ENCODE measurements at places on chromosomes 5 and 9.
A peak's percentile ranks its signal among the peaks of the same experiment; 100 is the strongest.

- peak; percentile 37 for DNase-seq
These were observed 162.0 kb downstream of the C9orf50 start for GRCh38 chr9:129458663-129459546.

DNA sequence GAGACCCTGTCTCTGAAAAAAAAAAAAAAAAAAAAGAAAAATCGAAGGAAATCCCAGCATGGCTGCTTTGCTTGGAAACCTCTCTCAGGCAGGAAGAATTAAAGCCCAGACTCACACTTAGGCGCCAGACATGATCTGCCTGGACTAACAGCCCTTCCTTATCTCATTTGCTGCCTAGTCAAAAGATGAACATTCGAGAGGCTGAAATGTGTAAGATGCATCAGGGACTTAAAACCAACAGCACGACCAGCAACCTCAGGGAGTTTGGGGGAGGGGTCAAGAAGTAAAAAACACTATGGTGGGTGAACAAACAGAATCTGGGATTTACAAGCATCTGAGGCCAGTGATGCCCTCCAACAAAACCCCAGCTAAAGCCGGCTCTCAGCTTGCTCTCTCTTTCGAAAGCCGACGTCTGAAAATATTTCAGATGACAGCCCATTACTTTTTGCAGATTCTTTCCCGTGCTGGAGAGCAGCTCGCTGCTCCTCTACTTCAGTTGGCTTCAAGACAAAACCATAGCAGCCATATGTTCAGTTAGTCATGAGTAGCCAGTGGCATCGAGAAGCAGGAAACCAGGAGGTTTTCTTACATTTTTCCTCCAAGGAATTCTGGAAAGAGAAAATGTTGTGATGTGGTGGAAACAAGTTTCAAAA, 249.9 kb downstream of the MARCHF11 start:
- DNase-seq = no peak

DNA sequence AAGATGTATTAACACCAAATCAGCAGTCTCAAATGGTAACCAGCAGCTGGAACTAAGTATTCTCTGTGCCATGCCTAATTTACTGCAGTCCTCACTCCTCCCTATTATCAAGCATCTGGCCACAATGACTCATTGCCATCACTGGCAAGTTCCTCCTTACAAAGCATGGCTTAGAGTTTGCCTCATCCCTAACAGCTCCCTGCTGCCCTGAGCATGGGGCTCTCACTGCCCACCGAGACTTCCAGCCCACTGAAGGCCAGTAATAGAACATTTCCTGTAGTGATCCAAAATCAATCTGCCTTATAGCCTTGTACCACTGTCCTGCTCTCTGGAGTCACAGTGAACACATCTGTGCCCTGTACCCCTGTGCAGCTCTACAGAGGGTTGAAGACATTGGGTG, 211.9 kb upstream of the TRIM32 start:
- DNase-seq = no peak

GRCh38 chr5:121090822-121091221, 626.7 kb downstream of the PRR16 start:
- DNase-seq = no peak

GRCh38 chr9:34046784-34047379, 1.8 kb downstream of the UBAP2 start:
- DNase-seq = peak; percentile 22

DNA sequence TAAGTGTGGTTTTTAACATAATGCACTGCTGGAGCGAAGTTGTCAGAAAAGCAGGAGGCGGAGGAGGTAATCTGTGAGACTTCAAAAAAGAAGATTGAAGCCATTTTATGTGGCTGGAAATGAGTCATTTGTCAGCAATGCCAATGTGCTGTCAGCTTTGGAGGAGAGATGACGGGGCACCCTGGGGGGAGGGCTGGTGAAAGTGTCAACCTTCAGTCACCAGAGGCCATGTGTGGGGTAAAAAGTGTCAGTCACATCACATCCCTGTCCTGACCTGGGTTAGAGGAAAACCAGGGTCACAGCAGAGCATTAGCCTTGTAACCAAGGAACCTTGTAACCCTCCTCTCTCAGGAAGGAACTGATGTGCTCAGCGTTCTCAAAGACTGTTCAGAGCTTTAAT, 59.1 kb downstream of the TLR4 start:
- no peak for DNase-seq

DNA sequence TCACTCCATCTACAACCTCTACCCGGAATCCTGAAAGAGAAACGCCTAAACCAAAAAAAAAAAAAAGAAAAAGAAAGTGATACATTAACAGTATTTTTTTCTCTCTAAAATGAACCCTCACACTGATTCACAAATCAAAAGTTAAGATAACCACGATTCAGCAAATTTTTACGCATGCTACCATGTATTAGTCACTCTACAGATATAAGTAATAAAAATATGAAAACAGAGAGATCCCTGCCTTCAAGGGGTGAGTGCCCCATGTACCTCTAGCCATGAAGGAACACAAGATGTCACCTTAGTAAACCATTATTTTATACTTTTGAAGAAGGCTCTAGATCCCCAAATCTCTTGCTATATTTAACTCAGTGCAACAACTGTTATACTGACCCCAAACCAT, 33.4 kb downstream of the CEMIP2 start:
- DNase-seq = no peak

DNA sequence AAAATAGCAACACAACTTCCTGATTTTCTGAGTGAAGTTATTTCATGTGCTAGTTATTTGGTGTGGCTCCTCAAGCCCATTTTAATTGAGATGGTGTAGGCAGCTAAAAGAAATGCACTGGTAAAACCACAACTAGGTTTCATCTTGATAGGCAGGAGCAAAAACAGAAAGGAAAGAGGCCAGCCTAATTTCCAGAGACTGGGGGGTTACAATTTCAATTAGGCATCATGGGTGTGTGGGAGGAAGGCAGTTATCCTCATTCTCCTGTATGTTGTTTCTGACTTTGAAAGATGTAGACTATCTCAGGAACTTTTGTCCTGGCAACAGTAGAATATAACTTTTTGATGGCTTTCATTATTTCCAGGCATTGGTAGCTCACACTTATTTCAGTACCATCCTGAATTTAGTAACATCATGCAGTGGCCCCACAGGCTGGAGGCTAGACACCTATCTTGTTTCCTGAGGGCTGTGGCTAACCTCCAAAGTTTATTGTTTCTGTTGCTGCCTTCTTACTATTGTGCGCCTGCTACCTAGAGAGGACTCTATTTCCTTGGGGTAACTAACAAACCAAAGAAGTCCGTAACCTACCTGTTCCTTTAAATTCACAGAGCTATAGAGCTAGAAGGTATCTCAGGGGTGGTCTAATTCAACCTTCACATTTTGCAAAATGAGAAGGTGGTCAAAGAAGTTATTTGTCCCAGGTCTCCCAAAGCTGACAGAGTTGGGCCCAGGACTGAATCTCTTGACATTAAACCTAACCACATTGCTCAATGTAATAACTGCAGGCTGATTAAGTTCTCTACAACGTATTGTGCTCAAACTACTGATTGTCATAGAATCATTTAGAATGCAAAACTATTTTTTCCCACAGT, 42.4 kb downstream of the FYB1 start:
- peak; percentile 73 for DNase-seq

GRCh38 chr5:100641833-100642232, 106.7 kb downstream of the FAM174A start:
- no peak for DNase-seq

DNA sequence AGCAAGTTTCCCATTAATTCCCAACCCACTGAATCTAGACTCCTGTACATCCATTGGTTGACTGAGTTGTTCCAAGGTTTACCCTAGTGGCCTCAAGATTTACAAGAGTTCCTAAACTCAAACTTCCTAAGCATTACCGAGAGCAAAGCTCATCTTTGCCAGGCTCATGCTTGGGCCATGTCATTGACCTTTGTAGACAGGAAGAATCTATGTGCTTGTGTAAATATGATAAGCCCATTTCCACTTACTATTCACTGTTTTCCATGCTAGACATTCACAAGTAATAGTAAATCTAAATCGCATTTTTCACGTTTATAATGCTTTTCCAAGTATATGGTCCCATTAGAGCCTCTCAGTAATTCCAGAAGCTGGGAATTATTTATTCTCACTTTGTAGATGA, 534.5 kb upstream of the CLINT1 start:
- DNase-seq = no peak

- DNase-seq = no peak
These were observed 7.7 kb downstream of the CCNI2 start for GRCh38 chr5:132754947-132755346.

DNA sequence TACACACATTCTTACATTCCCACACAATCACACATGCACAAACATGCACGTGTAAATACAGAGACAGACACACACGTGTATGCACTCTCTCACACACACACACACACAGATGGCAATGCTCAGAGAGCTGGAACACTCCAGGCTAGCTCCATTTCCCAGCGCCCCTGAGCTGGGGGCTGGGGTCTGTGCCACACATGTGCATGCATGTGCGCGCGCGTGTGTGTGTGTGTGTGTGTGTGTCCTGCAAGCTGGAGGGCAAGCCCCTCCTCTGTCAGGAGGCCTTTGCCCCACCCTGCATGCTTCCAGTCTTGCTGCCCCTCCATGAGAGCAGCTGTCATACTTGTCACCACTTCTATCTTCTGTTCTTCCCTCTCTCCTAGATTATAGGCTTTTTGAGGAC, 16.6 kb upstream of the S1PR3 start:
- DNase-seq = no peak

- no peak for DNase-seq
These were observed 105.2 kb downstream of the CDK5RAP2 start for GRCh38 chr9:120474591-120475243.

DNA sequence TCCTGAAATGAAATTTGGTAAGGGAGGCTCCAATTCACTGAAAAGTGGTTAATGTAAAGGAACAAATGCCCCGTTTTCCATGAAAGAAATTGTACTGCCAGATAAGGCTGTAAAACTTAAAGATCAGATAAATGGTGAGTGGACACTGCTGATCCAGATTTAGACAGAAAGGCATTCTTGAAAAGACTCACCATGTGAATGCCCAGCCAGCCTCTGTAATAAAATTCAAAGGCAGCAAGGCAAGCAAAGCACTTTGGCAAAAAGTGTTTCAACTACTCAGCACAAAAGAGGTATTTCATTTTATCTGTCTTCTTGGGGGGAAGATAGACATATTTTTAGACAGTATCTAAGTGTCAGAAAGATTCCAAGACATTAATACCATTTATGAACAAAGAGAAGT, 133.6 kb downstream of the MLLT3 start:
- no peak for DNase-seq

- no peak for DNase-seq
These were observed 484.7 kb downstream of the ELAVL2 start for GRCh38 chr9:23341346-23341745.

GRCh38 chr9:136902259-136902821, 16.0 kb downstream of the TRAF2 start:
- peak; percentile 92 for DNase-seq

Data from CD4-positive, alpha-beta T cell treated with Interleukin-17A for 1 hour (primary cell).